ENCODE measurements at places on chromosomes 16 and 17.
A peak's percentile ranks its signal among the peaks of the same experiment; 100 is the strongest.

GRCh38 chr17:16491131-16491702, 776 bp downstream of the LRRC75A start:
- DNase-seq = no peak

DNA sequence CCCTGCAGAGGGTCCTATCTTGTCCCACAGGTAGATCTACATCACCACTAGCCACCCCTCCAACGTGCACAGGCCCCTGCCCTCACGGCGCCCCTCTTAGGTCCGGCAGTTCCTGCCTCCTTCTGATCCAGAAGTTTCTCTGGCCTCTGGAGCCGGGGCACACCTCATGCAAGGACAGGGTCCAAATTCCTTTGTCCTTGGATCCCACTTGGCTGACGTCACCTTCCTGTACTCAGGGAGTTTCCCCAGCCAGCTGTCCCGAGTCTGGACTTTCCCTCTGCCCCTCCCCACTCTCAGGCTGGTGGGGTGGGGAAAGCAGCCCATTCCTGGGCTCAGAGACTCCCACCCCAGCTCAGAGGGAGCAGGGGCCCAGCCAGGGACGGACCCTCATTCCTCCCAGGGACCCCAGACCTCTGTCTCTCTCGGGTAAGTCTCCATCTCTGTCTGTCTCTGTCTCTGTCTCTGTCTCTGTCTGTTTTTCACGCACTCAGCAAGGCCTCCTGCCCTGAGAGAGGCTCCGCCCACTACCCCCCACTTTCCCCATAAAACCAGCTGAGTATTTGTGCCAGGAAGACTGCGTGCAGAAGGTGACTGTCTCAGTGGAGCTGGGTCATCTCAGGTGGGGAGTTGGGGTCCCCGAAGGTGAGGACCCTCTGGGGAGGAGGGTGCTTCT, at the start of gene IL32:
IL32 (plus strand) TSS at position 572 of the 673 bp plus-strand sequence. CDS start 172 bp downstream, outside the sequence.
- no peak for DNase-seq

- DNase-seq = no peak
Measured at GRCh38 chr17:28912281-28912937, 9.5 kb upstream of the DHRS13 start.

GRCh38 chr17:81687770-81688541, 4.1 kb downstream of the HGS start:
- DNase-seq = no peak

DNA sequence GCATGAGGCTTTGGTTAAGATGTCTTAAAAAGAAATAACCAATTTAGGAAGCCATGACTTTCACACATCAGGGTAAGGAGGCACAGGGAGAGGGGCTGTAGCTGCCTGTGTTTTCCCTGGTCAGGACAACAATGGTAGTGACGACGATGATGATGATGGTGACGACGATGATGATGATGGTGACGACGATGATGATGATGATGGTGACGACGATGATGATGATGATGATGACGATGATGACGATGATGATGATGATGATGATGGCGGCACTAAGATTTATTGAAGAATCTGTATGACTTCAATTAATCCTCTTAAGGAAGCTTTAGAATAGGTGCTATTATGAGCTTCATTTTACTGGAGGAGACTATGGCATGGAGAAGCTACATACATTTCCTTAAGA, 284.1 kb upstream of the TNRC6C start:
- no peak for DNase-seq

DNA sequence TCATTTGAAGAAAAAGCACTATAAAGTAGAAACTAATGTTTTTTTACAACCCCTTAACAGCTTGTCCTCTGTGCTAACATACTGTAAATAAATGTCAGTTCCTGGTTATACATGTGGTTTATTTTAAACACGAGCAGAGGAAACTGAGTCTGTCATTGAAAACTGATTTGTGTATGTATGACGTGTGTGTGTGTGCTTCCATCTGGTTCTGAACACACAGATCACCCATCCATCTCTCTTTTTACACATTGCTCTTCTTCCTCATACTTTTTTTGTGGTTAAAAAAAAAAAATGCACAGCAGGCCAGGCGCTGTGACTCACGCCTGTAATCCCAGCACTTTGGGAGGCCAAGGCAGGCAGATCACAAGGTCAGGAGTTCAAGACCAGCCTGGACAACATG, 49.5 kb downstream of the ZNF423 start:
- DNase-seq = no peak

- DNase-seq = no peak
Measured at GRCh38 chr17:2388683-2389055, 12.2 kb downstream of the MNT start.

GRCh38 chr17:68707031-68707430, 105.9 kb upstream of the FAM20A start:
- no peak for DNase-seq

- no peak for DNase-seq
Measured at GRCh38 chr17:30291543-30292285, at the start of gene BLMH. BLMH (minus strand) TSS chr17:30291944; CDS start chr17:30291819, 125 bp downstream.

GRCh38 chr16:20814784-20815183, 8.5 kb downstream of the REXO5 start:
- no peak for DNase-seq

DNA sequence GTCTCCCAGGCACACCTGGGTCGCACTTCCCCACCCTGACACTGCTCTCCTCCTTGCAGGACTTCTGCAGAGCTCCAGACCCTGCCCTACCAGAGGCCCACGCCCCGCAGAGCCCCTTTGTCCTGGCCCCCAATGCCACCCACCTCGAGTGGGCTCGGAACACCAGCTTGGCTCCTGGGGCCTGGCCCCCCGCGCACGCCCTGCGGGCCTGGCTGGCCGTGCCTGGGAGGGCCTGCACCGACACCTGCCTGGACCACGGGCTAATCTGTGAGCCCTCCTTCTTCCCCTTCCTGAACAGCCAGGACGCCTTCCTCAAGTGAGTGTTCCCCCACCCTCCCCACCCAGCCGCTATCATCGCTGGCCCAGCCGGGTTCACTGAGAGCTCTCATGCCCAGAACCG, 79.6 kb downstream of the MGAT5B start:
- DNase-seq = no peak

GRCh38 chr16:49670627-49671026, 185.3 kb downstream of the ZNF423 start:
- DNase-seq = no peak

- DNase-seq = no peak
Measured at GRCh38 chr17:40480501-40481003, 20.9 kb downstream of the TNS4 start.

DNA sequence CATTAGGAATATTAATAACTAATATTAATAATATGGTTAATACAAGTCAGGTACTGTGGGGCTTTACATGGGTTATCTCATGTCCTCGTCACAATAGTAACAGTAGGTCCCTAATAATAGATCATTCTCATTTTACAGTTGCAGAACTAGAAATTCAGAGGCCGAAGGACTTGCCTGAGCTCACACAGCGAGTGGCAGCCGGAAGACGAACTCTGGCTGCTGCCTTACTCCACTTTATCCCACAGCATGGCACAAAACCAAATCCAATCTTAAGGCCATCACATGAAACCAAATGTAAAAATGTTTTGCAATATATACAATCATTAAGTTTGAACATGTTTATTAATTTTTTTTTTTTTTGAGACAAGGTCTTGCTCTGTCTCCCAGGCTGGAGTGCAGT, 13.6 kb downstream of the GNA13 start:
- no peak for DNase-seq

- DNase-seq = peak; percentile 41
Measured at GRCh38 chr16:28291651-28292626, at the start of gene SBK1. SBK1 (plus strand) TSS chr16:28292525; CDS start chr16:28317392, 24,867 bp downstream.

GRCh38 chr17:48756830-48757251, 28.3 kb upstream of the HOXB13 start:
- DNase-seq = peak; percentile 92

DNA sequence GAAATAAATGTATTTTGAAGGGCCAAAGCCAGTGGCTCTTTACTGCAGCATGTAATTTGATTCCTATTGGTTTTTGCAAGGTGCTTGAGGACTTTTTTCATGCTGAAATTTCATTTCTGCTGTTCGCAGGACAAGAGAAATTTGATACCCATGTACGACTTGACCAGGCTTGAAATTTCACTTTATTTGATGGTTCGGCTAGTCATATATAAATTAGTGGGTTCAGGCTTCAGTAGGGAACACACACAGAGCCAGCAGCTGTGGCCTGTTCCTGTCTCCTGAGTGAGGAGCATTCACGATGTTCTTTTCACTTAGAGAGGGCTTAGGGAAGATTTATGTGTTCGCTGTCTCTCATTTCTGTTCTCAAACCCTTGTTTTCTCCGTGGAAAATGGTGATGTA, 258.4 kb upstream of the CACNG5 start:
- DNase-seq = no peak

DNA sequence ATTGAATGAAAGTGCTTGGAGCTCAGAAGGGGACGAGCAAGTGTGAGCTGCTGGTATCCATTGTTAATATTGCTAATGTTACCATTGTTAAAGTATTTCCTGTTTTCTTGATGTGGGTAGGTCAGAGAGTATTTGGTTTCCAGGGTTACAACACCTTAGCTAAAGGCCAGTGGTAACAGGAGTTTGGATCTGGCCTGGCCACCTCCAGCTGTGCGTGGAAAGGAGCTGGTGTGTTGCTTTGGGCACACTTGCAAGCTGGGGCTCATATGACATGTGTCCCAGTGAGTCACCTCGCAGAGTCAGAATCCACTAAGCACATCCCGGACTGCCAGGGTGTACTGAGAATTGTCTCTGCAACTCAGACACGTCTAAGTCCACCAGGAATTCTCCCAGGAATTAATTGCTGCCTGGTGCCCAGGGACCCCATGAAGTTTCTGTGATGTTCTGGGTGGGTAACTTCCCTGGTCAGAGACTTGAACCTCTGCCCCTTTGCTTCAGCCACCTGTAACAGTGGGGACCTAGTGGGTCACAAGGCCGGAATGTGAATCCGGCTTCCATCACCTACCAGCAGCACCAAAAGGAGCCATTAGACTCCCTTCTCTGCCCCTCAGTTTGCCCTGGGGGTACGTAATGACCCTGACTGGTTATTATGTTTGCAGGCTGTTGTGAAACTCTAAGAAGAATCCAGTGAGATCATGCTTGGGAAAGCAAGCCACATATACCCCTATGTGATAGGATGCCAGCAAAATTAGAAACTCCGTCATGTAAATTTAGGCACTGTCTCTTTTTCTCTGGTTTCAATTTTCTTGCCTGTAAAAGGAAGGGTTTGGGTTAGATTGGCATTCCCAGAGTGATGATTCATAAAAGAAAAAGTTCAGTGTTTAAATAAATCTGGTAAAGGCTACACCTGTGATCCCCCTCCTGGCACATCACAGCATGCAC, 12.8 kb downstream of the SLC6A2 start:
- no peak for DNase-seq

GRCh38 chr17:38444151-38444550, 15.9 kb downstream of the ARHGAP23 start:
- DNase-seq = peak; percentile 28

DNA sequence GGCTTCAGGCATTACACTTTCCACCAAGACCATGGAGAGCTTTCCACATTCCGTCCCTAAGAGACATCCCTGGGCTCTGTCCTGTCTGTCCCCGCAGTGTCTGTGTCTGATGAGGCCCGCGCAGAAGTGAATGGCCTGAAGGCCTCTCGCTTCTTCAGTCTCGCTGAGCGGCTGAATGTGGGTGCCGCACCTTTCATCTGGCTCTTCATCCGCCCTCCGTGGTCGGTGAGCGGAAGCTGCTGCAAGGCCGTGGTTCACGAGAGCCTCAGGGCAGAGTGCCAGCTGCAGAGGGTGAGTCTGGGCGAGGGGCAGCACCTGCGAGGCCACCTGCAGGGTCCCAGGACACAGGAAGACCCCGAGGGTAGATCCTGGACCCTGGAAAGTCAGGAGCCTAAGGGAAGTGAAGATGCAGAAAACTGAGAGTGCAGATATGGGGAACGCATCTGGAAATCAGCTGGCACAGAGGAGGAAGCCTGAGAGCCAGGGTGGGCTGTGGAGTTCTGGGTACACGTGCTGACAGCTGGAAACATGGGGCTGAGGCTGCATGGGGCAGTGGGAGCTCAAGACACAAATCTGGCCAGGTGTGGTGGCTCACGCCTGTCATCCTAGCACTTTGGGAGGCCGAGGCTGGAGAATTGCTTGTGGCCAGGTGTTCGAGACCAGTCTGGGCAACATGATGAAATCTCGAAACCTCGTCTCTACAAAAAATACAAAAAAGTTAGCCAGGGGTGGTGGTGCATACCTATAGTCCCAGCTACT, 8.0 kb downstream of the CCNF start:
- no peak for DNase-seq

DNA sequence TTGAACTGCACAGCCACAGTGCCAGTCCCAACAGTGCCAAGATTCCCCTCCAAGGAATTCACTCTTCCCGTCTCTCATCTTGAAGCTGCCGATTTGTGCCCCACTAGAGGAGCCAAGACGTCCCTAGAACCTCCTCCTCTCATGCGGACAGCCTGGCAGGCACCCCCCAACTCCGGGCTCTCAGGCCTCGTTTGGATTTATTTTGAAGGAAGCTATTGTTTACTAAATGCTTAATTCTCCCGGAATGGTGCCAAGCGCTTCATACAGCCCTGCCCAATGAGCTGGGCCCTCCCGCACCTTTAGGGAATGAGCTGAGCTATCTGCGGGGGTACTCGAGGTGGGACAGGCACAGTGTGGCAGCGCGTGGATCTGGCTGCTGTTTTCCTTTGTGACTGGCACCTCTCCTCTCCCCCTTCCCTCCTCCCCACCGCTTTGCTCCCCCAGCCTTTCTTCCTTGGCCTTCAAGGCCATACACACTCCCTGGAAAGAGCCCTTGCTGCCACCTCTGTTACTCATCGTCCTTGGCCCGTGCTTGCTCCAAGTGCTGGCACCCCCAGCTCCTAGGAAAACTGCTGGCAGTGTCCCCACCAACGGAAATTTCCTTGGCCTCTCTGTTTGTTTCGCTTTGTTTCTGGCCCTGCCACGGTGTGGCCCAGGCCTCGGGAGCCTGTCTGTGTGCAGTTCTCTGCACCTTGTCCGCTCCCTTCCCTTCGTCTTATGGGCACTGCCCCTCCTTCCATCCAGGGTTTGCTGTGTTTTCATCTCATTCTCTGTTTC, 49.9 kb upstream of the CDR2 start:
- DNase-seq = no peak

GRCh38 chr16:27447301-27447700, 45.3 kb downstream of the IL21R start:
- DNase-seq = no peak

DNA sequence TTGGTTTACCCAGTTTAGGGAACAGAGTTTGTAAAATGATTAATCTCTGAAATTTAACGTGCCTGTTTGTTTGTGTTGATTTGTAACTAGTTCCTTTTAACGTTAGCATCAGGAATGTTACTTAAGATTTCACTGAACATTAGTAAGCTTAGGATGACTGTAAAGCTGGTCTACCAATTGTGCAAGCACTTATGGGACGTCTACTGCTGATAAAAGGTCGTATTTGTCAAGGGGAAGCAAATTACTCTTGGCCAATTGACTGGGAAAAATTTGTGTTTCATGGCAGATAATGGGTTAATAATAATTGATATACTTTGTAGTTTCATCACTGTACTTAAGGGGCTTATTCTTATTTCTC, 11.8 kb downstream of the METTL9 start:
- DNase-seq = no peak

GRCh38 chr17:78746263-78746948, 35.7 kb downstream of the CYTH1 start:
- no peak for DNase-seq

- DNase-seq = no peak
Measured at GRCh38 chr16:14437426-14437825, 192.6 kb downstream of the PARN start.

GRCh38 chr17:81028506-81028858, 6.5 kb upstream of the BAIAP2 start:
- DNase-seq = no peak

Data from NCI-H2081 treated with DMSO at 0.1 percent for 48 hours (cell line).